Heart right ventricle (tissue), 16 donors: ENCODE measurements at places on chromosomes 13 and 19.
A peak's percentile ranks its signal among the peaks of the same experiment; 100 is the strongest.

- DNase-seq: no peak
Observed at GRCh38 chr19:23665651-23666410, 21.2 kb downstream of the ZNF675 start.

DNA sequence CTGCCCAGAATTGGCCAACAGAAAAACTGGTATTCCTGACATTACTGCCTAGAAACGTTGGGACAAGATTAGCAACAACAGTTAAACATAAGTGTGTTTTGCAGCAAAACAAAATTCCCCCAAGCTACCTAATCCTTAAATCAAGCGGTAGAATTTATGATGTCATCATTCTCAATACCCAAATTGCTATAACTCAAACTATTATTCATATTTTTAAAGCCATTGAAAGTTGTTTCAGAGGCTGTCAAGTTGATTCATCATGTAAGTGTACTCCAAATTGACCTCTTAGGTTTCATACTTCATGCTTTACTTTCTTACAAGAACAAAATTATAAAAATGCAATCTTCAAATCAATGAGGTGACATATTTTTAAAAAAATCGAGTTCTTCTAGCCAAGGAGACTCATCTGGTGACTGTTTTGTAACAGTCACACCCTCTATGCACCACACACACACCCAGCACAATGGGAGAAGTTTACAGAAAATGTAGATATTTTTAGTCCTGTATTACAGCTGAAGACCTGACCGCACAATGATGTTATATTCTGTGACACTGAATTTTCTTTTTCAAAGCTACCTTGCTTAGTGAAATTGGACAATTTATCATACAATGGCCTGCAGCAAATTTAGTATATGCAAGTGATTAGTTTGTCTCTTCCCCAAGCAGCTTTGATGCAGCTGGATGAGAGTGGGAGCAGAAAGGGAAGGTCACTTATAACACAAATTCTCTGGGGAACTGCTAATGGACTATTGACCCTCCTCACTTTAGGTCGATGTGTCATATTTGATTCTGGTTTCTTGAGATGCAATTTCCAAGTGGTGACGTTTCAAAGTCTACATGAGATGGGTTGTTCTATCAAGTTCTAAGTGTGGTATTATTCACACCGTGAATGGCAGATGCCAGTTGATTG lies 345.3 kb upstream of the OBI1 start:
- no peak for DNase-seq

GRCh38 chr13:99431927-99432608 lies 69.2 kb upstream of the TM9SF2 start:
- no peak for DNase-seq

DNA sequence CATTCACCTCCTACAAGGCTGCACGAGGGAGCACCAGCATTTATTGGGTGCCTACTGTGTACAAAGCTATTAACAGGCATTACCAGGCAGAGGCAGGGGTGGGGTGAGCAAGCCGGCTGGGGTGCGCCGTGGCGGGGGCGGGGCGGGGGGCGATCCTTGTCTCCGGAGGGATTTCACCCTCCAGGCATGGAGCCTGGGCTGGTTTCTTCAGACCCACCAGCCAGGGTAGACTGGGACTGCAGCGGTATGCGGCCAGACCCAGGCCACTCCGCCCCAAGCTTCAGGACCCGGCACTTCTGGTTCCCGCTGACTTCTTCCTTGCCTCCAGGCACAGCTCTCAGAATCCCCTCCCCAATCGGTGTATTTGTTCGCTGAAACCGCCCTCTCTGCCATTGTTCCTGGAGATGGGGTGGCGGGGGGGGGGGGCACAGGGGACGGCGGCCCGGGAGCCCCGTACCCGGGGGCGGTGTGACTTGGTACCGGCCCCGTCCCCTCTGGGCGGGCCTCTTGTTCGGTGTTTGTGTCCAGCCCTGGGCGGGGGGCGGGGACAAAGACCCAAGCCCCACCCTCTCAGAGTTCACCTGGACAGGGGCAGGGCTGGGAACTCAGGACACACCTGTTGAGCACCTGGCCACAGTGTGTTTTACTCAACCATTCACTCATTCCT lies 14.4 kb downstream of the TJP3 start:
- DNase-seq: no peak

DNA sequence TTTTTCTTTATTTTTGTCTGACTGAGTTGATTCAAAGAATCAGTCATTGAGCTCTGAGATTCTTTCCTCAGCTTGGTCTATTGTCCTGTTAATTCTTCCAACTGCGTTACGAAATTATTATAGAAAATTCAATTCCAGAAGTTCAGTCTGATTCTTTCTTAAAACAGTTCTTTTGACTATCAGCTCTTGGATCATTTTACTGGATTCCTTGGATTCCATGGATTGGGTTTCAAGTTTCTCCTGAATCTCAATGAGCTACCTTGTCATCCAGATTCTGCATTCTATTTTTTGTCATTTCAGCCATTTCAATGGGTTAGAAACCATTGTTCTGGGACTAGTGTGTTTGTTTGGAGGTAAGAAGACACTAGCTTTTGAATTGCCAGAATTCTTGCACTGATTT lies 169.3 kb downstream of the PCDH20 start:
- no peak for DNase-seq

DNA sequence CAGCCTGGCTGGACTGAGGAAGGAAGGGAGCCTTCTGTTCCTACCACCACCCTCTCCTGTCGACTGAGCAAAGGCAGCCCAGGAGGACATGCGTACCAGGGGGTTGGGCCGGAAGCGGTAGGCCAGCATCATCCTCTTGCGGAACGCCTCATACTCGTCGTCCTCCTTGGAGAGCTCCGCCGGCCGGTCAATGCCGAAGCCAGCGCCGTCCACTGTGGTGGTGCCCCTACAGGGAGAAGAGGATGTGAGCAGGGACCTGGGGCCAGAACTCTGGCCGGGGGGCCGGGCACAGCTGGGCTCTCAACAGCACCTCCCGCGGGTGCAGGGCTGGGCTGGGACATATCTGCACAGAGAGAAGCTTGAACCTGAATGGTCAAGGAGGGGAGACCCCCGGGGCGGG lies 3.8 kb upstream of the TM6SF2 start:
- DNase-seq: no peak

DNA sequence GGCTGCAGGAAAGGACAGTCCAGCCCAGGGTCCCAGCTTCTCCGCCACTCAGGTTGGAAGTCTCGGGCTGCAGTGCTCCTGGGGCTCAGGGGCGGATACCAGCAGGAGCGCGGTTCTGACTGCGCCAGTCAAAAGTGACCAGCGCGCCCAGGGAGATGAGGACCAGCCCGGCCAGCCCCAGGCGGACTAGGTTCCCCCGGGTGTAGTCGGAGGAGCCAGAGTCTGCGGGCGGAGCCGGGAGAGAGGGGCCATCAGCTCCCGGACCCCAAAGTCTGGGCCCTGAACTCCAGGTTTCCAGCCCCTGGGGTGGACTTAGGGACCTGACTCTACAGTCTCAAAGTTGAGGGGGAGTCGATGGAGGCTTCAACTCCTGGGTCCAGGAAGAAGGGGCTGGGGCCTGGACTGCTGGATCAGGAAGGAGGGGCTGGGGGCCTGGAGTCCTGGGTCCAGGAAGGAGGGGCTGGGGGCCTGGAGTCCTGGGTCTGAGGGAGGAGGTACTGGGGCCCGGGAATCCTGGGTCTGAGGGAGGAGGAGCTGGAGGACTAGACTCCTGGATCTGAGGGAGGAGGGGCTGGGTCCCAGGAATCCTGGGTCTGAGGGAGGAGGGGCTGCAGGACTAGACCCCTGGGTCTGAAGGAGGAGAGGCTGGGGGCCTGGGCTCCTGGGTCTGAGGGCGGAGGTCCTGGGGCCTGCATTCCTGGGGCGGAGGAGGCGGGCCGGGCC lies 5.3 kb downstream of the OSCAR start:
- no peak for DNase-seq

GRCh38 chr19:32227561-32228165 lies 117.7 kb upstream of the ZNF507 start:
- DNase-seq: no peak

GRCh38 chr13:46648166-46648607 lies 95.2 kb downstream of the LRCH1 start:
- no peak for DNase-seq

DNA sequence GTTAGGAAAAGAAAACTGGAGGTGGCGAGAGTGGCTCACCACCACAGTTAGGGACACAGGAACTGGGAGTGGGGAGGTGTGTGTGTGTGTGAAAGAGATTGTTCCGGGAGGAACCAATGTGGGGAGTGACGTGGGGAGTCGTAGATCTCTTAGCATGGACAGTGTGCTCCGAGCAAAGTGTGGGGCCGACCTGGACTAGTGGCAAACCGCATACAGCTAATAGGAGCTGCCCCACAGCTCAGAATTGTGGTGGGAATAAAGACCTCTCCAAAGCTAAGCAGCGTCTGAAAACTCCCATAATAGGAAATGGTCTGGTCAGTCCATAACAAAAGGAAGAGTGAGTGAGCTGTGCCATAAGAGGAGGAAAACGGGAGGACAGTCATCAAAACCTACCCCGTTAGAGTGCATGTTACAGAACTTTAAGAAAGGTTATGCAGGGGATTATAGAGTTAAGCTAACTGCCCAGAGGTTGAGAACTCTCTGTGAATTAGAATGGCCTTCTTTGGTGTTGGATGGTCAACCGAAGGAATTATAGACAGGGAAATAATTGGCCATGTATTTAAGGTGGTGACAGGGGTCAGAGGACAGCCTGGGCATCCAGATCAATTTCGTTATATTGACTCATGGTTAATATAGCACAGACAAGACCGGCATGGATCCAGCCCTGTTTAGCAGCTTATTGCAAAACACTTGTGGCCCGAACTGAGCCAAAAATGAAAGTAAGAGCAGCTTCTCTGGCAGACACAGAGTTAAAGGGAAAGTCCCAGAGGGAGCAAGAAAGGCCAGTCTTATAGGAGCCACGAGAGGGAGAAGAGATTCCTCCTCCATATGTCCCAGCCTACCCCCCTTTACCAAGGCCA lies 8.9 kb upstream of the SLC15A1 start:
- no peak for DNase-seq

DNA sequence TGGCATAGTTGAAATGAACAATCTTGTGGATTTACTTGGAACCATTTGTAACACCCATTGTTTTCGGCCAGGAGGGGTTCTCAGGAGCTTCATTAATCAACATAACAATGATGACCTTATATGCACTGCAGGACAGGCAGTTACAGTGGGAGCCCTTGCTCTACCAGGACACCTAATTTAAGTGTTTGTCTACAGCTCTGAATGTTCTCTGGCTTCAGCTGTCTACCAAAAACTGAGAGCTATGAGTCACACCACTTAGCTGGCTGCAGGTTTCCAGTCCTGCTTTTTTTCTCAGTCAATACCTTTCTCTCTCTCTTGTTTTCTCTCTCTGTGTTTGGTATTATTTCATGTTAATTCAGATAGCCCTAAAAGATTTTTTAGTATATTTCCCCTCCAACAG lies 105.4 kb upstream of the MBNL2 start:
- no peak for DNase-seq

- DNase-seq: no peak
Observed at GRCh38 chr19:1274081-1274851, 1.1 kb upstream of the FAM174C start.

DNA sequence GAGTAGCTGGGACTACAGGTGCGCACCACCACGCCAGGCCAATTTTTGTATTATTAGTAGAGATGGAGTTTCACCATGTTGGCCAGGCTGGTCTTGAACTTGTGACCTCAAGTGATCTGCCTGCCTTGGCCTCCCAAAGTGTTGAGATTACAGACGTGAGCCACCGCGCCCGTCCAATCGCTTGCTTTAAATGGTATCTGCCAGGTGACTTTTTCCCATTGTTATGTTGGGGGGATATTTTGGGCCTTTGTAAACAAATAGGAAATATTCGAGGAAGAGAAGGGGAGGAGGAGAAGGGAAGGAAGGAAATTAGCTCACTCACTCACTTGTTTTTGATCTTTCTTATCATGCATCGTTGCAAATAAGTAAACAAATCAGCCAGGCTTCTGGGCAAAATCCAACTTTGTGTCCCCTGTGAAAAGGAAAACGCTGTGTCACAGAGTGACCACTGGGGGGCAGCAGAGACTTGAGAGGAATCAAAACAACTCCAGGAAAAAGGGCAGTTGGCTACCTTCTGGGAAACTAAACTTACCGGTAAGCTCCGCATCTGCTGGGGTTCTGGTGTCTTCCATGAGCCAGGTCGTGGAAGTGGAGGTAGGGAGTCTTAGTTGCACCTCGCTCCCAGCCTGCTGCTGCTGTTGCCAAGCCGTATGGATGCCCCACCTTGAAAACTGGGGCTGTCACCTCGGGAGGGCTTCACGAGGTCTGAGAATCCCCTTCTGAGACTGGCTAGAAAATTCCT lies 9.3 kb upstream of the RANBP3 start:
- DNase-seq: no peak

- DNase-seq: no peak
Observed at GRCh38 chr13:22696433-22696832, 484.3 kb upstream of the SGCG start.

DNA sequence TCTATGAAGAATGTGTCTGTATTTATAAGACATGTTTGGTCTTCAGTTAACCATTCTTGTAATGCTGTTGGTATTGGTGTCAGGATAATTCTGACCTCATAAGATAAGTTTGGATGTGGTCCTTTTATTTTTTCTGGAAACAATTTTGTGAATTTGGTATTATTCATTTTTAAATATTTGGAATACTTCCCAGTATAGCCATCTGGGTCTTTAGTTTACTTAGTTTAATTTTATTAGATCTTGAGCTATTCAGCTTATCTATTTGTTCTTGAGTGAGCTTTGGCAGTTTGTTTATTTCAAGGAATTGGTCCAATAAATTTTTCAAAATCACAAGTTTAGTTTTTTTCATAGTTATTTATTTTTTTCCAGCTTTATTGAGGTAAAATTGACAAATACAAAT lies 335.4 kb upstream of the PCDH20 start:
- no peak for DNase-seq

- DNase-seq: no peak
Observed at GRCh38 chr13:44355621-44356020, 18.0 kb upstream of the SERP2 start.

DNA sequence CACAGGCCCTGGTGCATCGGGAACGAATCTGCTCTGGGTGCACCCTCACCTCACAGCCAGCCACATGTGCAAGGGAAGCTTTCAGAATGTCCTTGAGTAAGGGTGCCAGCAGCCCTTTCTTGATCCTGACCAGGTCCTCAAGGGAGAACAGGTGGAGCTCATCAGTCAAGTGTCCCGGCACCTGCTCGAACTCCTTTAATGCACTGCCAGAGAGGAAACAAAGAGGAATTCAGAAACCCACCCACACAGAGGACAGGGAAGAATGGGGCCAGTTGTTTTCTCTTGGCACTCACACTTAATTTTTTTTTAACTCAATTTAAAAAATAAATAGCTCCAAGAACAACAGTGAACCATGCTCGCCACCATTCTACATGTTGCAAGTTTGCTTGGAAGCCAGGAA lies 41.7 kb downstream of the RUBCNL start:
- DNase-seq: peak; percentile 12

GRCh38 chr19:49355909-49356353 lies 6.3 kb downstream of the TEAD2 start:
- DNase-seq: no peak

DNA sequence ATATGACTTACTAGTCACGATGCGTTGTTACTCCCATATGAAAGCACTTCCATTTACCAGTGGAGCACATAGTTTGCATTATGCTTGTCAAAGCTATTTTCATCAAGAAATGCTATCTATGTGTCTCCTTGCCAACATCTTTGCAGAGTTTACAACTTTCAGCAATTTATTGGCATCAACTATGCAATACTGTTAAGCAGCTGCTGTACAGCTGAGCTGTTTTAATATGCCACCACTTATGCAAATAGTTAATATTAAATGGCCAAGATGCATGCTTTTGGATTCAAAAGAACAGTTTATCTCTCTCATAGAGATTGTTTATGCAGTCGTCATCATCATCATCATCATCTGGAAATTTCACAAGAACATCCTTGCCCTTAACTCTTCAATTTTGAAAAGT lies 67.9 kb upstream of the KLF5 start:
- DNase-seq: no peak
